Naive thymus-derived CD8-positive, alpha-beta T cell (primary cell): ENCODE measurements at places on chromosomes 5 and 9. TPM values are rescaled to one million over a fixed set of nuclear protein-coding genes. Genes with fewer than 3 reads are reported as not detected.

TXNDC8 gene
- not detected for polyA plus RNA-seq

PCDHB2 gene
- polyA plus RNA-seq: 0.25 TPM

APBA1 gene
- polyA plus RNA-seq: 0.03 TPM

SPATA31A3 gene
- not detected for polyA plus RNA-seq

SRD5A1 gene
- 4.3 TPM for polyA plus RNA-seq

GNA14 gene
- 0.17 TPM for polyA plus RNA-seq

ANKRD55 gene
- 1.6 TPM for polyA plus RNA-seq

LCN2 gene
- not detected for polyA plus RNA-seq

LCN12 gene
- not detected for polyA plus RNA-seq

GPR151 gene
- not detected for polyA plus RNA-seq

CDH9 gene
- not detected for polyA plus RNA-seq

FIBCD1 gene
- polyA plus RNA-seq: not detected

IRX4 gene
- polyA plus RNA-seq: not detected

TRMT10B gene
- 14.7 TPM for polyA plus RNA-seq

LHFPL2 gene
- polyA plus RNA-seq: 0.56 TPM

PLPP7 gene
- not detected for polyA plus RNA-seq

GDF9 gene
- polyA plus RNA-seq: 0.30 TPM

DMGDH gene
- 0.23 TPM for polyA plus RNA-seq

TMEM174 gene
- not detected for polyA plus RNA-seq

CDO1 gene
- not detected for polyA plus RNA-seq

LEAP2 gene
- polyA plus RNA-seq: 2.1 TPM

SWI5 gene
- polyA plus RNA-seq: 34.3 TPM

BICD2 gene
- polyA plus RNA-seq: 10.1 TPM

OR1Q1 gene
- not detected for polyA plus RNA-seq

MORN5 gene
- not detected for polyA plus RNA-seq

KIAA0825 gene
- polyA plus RNA-seq: 0.74 TPM

CDC20B gene
- not detected for polyA plus RNA-seq

TNFSF15 gene
- not detected for polyA plus RNA-seq

MARCOL gene
- polyA plus RNA-seq: not detected
